Ecto neural progenitor cell (in vitro differentiated cells): ENCODE measurements at places on chromosomes 11 and 22.
A peak's percentile ranks its signal among the peaks of the same experiment; 100 is the strongest.

- DNase-seq: no peak
Measured at GRCh38 chr22:40030758-40031095, 36.0 kb downstream of the FAM83F start.

- DNase-seq: no peak
Measured at GRCh38 chr11:17648528-17648927, 70.8 kb upstream of the MYOD1 start.

DNA sequence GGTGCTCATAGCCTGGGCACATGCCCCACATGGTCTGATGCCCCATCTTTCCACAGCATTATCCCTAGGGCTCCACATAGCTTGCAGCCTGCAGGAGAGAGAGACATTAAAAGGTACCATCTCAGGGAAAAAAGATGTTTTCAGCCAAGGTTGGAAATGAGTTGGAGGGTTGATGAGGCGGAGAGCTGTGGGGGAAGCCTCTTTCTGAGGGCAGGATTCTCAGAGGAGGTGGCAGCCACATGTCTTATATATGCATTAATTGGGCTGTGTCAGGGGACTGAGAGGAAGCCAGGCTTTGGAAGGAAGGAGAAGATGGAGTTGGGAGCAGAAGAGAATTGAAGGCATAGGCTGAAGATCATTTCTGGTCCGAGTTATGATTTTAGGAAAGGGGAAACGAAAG lies 57.8 kb downstream of the CEP164 start:
- DNase-seq: no peak

DNA sequence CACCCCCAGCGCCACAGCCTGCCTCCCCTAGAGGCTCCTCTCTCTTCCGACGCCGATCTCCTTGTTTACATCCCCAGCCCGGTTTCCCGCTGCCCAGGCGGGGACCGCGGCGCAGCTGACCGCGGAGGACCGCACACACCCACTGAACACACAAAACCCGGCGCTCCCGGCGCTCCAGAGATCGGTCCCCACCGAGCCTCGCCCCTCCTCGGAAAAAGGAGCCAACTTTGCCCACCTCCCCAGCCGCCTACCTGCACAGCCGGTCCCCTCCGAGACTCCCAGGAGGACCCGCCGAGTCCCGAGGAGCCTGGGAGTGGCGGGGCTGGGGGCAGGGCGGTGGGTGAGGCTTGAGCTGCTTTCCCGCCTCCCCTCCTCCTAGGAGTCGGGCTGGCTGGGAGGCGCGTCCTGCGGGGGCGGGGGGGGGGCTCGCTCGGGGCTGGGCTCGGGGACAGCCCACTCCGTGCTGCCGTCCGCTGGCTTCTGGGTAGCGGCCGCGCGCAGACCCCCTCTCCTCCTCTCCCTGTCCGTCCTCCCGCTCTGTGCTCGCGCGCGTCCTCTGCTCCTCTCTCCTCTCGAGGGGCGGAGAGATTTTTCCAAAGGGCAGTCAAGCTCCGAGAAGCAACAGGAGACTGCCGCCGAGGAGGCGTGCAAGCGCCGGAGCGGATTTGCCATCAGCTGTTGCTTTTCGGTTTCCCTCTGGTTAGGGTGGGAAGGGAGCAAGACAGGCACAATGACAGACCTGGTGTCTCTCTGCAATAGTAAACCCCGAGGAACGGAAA lies at the start of gene FXYD6:
Gene FXYD6, minus strand, starts transcription at position 318 of the 779 bp plus-strand sequence. CDS start 33,882 bp downstream, outside the sequence.
- DNase-seq: peak; percentile 90

DNA sequence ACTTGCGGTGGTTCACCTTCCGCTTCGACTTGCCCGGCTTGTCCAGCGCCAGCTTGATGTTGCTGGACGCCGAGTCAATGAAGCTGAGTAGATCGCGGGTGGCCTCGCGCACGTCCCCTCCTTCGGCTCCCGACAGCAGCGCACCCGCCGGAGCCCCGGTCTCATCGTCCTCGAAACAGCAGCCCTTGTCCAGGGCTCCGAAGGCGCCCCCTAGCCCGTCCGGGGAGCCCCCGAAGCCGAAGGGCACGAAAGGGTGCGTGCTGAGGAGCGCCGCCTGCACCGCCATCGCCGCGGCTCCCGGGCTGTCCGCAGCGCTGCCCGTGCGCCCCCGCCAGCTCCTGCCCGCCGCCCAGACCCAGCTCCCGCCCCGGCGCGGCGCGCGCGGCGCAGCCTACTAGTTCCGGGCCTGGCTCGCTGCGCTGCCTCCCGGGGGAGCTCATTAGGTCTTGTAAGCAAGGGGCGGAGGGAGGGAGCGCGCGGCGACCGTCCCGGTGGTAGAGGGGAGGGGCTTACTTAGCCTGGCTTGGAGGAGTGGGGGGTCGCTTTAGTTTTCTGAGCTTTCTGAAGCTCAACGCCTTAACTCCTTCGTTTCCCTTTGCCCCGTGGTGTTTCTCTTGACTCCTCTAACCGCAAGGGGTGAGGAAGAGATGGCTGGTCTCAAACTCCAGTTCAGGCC lies at the start of gene FAM181B:
Gene FAM181B, minus strand, starts transcription at position 421 of the 676 bp plus-strand sequence. Its CDS starts 135 bp downstream, at position 286.
- DNase-seq: peak; percentile 89

DNA sequence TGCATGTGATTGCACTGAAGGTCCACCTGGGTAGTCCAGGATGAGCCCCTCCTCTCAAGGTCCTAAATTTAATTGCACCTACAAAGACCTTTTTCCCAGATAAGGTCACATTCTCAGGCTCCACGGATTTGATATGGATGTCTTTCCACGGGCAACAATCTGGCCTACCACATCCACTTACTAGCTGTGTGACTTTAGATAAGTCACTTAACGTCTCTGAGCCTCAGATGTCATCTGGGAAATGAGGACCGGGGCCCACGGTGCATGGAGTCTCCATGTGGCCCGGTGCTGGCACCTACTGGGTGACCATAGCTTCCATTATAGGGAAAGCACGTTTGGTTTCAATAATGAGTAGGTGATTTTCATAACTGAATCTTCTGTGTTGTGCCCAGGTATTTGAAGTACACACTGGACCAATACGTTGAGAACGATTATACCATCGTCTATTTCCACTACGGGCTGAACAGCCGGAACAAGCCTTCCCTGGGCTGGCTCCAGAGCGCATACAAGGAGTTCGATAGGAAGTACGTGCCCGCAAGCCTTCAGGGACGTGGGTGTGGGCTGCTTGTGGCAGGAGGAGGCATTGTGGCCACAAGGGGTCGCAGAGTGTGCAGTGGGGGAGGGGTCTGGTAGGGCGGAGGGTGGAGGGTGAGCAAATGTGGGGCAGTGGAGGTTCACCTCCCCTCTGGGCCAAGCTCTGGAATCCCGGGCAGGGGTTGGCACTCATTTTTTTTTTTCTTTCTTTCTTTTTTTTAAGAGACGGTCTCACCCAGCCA lies 55.7 kb downstream of the ARHGAP8 start:
- peak; percentile 65 for DNase-seq

DNA sequence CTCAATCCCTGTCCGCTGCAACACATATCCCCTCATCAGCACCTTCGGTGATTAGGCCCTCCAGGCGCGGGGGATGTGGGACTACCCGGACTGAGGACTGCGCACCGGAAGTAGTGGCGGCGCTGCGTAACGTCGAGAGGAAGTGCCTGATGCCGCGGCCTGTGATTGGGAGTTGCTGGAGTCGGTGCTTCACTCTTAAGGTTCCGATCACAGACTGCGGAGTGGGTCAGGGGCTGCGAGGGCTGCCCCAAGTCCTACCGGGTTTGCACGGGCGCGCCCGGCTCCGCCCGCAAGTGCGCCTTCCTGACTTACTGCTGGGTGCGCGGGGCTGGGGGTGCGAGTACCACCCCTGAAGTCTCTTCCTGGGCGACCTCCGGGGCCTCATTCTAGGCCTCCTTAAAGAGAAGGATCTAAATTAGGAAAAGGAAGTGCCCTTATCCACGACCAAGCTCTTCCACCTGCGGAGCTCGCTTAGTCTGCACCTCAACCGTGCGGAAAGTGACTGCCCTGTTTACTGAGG lies at the start of gene ALKBH3:
Gene ALKBH3, plus strand, starts transcription at position 192 of the 520 bp plus-strand sequence. CDS start 1,822 bp downstream, outside the sequence.
- DNase-seq: peak; percentile 95

DNA sequence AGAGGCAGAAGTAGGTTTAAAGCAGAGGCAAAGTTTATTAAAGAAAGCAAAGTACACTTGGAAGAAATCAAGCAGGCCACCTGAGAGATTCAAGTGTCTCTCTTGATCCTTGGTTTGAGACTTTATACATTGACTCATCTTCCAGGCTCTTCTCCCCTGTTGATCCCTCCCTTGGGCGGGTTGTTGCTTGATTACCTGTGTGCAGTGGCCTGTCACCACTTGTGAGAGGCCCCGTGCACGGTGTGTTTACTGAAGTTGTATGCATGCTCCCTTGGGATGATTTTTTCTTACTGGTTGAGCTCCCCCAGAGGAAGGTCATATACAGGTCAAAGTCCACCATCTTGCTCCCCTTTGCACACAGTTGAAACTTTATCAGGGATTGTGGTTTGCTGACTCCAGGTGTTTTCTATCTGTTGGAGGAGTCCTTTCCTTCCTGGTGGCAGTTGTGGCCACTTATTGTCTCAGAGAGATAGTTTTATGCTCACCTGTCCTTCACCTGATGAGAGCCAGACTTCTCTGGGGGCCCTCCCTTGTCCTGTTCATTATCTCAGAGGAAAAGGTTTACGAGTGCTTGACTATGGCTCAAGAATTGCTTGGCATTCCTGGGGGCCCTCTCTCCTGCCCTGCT lies 16.3 kb upstream of the RBMXL2 start:
- no peak for DNase-seq

- DNase-seq: no peak
Measured at GRCh38 chr22:39773976-39774539, 119.5 kb downstream of the ENTHD1 start.

GRCh38 chr22:46747646-46748045 lies 9.6 kb upstream of the CERK start:
- DNase-seq: no peak

- no peak for DNase-seq
Measured at GRCh38 chr22:45672564-45673481, 1.2 kb downstream of the ATXN10 start.

DNA sequence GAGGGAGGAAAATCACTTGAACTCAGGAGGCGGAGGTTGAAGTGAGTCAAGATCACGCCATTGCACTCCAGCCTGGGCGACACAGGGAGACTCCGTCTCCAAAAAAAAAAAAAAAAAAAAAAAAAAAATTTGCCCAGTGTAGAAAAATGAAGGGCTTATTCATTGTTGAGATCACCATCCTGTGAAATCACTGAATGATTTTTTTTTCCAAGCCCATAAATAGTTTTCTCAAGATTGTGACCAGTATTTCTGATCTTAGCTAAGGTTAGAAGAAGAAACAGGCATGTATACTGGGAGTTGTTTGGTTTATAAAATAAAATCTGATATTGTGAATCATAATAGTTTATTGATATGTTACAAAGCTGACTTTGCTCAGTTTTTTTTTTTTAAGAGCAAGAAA lies 269.4 kb downstream of the CADM1 start:
- DNase-seq: no peak

GRCh38 chr11:75560644-75561043 lies 1.4 kb upstream of the SERPINH1 start:
- no peak for DNase-seq

DNA sequence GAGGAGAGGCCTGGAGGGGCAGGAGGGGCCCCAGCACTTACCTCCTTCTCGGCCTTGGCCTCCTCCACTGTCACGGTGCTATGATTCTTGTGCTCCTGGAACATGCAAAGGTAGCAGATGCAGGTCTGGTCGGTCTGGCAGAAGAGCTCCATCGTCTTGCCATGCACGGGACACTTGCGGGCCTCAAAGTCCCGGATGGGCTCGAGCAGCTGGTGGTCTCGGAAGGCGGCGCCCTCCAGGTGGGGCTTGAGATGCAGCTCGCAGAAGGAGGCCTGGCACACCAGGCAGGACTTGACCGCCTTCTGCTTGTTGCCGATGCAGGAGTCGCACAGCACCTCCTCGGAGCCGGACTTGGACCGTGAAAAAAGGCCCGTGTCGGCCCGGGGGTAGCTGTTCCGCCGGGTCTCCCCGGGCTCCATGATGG lies 714 bp downstream of the TRIM29 start:
- peak; percentile 36 for DNase-seq

DNA sequence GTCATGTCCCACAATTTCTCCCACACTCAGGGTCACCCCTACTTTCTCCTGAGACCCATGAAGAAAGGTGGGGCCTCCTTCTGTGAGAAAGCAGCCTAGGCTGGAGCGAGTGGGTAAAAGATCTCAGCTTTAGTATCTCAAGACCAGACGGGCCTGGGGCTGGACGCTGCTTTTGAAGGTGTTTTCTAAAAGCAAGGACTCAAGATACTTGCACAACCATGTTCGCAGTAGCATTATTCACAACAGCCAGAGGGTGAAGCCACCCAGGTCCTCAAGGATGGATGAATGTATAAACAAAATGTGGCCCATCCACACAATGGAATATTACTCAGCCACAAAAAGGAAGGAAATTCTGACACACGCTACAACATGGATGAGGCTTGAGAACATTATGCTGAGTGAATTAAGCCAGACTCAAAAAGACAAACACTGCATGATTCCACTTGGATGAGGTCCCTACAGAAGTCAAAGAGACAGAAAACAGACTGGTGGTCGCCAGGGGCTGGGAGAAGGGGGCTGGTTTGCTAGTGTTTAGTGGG lies 10.6 kb downstream of the SHANK2 start:
- DNase-seq: no peak

GRCh38 chr11:28176351-28176750 lies 68.2 kb downstream of the METTL15 start:
- no peak for DNase-seq

GRCh38 chr22:22526125-22526912 lies 6.2 kb upstream of the ZNF280A start:
- DNase-seq: no peak

- no peak for DNase-seq
Measured at GRCh38 chr11:7672276-7672959, 882 bp downstream of the CYB5R2 start.

DNA sequence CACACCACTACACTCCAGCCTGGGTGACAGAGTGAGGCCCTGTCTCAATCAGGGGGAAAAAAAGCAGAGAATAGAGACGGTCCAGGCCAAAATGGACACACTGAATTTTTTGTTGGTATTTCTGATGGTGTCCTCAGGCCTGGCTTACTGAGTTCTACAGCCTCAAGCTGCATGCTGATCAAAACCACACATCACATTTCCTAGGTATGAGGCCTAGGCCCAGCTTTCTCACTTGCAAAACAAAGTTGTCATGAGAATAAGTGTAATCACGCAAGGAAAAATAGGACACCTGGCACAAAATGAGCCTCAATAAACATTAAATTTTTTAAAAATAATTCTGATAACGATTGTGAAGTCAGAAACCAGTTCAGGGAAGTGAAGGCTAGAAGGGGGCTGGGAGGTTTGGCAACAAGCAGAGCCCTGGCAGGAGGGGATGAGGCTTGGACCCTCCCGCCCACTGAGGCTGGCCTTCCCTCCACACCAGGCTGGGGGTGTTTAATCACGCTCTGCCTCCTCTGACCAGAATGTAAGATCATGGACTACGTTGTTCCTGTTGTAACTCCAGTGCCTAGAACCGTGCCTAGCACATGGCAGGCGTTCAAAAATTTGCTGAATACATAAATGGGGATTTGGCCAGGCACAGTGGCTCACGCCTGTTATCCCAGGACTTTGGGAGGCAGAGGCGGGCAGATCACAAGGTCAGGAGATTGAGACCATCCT lies 18.1 kb downstream of the PACSIN2 start:
- no peak for DNase-seq

DNA sequence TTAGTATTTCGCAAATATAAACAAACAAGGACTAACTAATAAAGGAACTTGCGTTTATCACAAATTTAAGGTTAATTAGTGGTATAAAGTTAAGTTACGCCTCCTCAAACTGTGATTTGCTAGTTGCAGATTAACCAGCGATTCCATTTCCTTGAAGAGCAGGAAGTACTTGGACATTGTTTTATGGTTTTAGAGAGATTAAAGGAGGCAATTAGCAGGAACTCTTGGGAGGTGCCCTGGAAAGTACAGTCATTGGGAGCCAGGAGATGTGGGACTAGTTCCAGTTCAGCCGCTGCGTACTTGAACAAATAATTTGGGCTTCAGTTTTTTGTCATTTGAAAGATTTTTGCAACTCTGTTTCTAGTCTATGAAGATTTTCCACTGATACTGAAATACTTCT lies 3.3 kb downstream of the FAM118B start:
- DNase-seq: no peak
